ENCODE measurements at places on chromosomes 6 and 20. TPM values are rescaled to one million over a fixed set of nuclear protein-coding genes. Genes with fewer than 3 reads are reported as not detected.
A peak's percentile ranks its signal among the peaks of the same experiment; 100 is the strongest.

The PRDM1 gene
- 11.1 TPM for total RNA-seq

The ABHD16B gene
- total RNA-seq: not detected

The MARCKS gene
- 118 TPM for total RNA-seq

DNA sequence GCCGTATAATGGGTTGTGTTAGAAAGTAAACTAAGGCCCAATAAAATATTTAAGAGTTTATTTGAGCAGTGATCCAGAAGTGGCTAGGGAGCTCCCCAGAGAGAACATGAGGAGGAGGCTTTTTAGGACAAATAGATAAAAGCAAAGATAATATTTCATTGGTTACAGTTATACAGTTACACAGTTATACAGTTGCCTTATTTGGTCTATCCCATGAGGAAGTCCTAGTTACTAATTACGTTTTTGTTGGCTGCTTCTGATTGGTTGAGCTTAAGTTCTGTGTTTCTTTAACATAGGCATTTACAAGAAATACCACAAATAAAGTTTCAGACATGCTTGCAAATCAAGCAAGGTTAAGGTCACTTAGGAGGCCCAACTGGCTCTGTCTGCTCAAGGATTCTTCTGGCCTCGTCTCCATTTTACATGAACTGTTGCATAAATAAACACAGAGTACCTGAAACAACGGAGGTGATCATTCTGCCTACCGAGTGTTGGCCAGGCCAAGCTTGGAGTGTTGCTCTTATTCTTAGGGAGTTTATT is 7.0 kb downstream of the UBD start:
- H3K4me3 ChIP-seq: peak overlapping the region; percentile 37
- no peak overlapping the region for H3K27ac ChIP-seq
- H3K36me3 ChIP-seq: no peaks in the 10 kb centered on the region
- peaks cover 22% of the 10 kb centered on the region for H3K27me3 ChIP-seq
- peaks cover 15% of the 10 kb centered on the region for H3K4me1 ChIP-seq

DNA sequence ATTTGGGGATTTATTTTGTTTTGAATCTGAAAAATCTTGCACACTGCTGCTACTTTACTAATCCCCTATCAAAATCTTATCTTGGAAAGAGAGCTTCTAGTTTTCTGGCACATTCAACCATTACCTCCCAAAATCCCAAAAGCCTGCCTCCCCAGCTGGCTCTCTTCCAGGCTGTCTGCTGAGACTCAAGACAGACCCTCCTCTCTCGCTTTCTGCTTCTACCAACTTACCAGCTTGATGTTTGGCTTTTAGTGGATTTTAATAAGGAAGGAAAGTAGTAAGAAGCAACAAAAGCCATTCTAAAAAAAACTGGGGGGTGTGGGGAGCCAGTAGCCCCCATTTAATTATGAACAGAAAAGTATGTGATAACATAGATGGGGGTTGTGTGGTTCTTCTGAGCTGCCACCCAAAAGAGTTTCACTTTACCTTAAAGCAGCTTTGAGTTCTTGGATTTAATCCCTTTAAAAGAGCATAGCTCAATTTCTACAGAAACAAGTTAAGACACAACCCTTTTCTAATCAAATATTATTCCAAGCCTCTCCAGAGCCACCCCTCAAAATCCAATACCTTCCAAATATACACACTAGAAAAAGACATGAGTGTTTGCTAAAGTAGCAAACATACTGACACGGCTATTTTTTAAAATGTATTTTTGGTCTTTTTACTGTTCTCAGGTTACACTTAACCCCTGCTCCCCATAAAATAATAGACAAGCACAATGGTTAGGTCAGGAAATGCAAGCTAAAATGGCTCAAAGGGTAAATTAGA is 71.7 kb downstream of the ATP9A start:
- H3K36me3 ChIP-seq: peaks cover 9% of the 10 kb centered on the region
- no peaks in the 10 kb centered on the region for H3K27me3 ChIP-seq
- peak overlapping the region; percentile 47 for H3K27ac ChIP-seq
- H3K4me1 ChIP-seq: peaks cover 17% of the 10 kb centered on the region
- no peak overlapping the region for H3K4me3 ChIP-seq

DNA sequence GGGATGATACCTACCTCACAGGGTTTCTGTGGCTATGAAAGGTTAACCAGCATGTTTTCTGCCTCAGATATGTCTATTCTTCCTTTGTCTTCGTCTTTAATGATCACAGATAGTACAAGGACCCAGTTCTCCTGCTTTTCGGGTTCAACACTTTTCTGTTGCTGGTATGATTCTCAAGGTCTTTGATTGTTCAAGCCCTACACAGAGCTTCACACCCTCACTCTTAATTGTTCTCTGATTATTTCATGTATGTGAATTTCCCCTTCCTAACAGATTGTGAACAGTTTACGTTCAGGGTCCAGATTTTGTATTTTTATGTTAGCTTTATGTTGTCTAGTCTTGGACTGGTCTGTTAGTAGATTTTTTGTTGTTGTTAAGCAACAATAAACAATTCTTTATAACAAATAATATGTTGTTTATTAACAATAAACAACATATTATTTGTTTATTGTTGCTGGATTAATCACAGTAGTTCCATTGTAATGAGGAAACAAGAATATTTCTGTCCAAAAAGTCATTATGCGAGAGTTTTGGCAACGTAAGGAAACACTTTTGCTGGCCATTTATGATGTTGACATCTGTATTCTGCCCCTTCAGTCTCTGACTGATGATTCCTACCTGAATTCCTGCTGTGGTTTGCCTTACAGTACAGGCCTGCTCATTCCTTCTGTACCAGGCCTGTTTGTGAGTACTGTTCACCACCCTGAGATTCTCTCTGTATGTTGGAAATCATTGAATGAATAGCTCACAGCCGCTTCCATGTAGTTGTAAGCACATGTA is 27.2 kb upstream of the TULP4 start:
- H3K27me3 ChIP-seq: no peaks in the 10 kb centered on the region
- no peak overlapping the region for H3K4me3 ChIP-seq
- no peak overlapping the region for H3K27ac ChIP-seq
- H3K36me3 ChIP-seq: no peaks in the 10 kb centered on the region
- peaks cover 18% of the 10 kb centered on the region for H3K4me1 ChIP-seq
- DNase-seq: peak; percentile 15

The LPA gene
- total RNA-seq: not detected

The BMP2 gene
- total RNA-seq: 38.9 TPM

- H3K36me3 ChIP-seq: no peaks in the 10 kb centered on the region
- no peak overlapping the region for H3K4me3 ChIP-seq
- no peak for DNase-seq
- no peaks in the 10 kb centered on the region for H3K4me1 ChIP-seq
- H3K27me3 ChIP-seq: no peaks in the 10 kb centered on the region
Observed at GRCh38 chr6:74491844-74492374, 713.9 kb downstream of the COL12A1 start.

- H3K4me1 ChIP-seq: no peaks in the 10 kb centered on the region
- H3K27me3 ChIP-seq: no peaks in the 10 kb centered on the region
- no peak for DNase-seq
- H3K27ac ChIP-seq: no peak overlapping the region
- H3K4me3 ChIP-seq: no peak overlapping the region
Observed at GRCh38 chr6:107179004-107179403, 63.7 kb upstream of the BEND3 start.

DNA sequence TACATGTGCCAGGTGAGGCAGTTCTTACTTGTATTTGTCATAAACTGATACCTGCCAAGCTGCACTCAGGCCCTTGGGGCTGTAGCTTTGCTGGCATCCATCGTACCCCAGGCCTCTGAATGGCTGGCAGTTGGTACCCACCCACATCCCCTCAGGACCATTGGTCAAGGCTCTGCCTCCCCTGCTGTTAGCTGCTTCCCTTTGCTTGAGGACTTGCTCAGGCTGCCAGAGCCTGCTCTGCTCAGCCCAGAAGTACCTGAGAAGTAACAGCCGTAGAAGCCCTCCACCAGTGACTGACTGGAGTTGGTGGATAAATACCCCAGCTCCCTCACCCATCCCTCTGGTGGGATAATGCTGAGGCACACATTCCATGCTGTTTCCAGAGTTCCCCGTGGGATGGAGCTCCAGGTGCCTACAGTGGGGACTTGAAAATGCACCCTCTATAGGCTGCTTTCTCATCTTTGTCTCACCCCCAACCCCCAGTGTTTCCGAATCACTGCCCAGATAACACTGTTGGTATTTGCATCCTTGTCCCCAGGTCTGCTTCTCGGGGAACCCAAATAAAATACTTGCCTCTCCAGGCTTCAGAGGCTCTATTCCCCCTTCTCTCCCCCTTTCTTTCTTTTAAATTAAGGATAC is 7.3 kb downstream of the EBF4 start:
- no peak overlapping the region for H3K27ac ChIP-seq
- no peak for DNase-seq
- H3K36me3 ChIP-seq: no peaks in the 10 kb centered on the region
- H3K4me3 ChIP-seq: no peak overlapping the region

DNA sequence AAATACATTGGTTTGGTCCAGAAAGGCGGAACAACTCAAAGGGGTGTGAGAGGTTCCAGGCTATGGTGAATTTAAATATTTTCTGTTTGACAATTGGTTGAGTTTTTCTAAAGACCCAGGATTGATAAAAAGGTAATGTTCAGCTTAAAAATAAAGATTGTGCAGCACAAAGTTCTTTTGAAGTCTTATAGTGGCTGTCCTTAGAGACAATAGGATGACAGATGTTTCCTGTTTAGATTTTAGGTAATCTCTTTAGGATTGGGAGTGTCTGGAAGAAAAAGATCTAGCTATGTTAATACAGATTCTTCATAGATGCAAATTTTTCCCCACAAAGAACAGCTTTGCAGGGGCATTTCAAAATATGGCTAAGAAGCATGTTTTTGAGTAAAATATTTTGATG is 119.7 kb downstream of the GRIK2 start:
- H3K4me3 ChIP-seq: no peak overlapping the region
- no peaks in the 10 kb centered on the region for H3K4me1 ChIP-seq
- H3K27me3 ChIP-seq: no peaks in the 10 kb centered on the region
- H3K27ac ChIP-seq: no peak overlapping the region

The BCAS1 gene
- total RNA-seq: 1.6 TPM

GRCh38 chr6:108982154-108983113 is 112.2 kb downstream of the SESN1 start:
- no peaks in the 10 kb centered on the region for H3K27me3 ChIP-seq
- no peak overlapping the region for H3K27ac ChIP-seq
- H3K4me1 ChIP-seq: peaks cover 10% of the 10 kb centered on the region
- no peak overlapping the region for H3K4me3 ChIP-seq
- peaks cover 11% of the 10 kb centered on the region for H3K36me3 ChIP-seq

DNA sequence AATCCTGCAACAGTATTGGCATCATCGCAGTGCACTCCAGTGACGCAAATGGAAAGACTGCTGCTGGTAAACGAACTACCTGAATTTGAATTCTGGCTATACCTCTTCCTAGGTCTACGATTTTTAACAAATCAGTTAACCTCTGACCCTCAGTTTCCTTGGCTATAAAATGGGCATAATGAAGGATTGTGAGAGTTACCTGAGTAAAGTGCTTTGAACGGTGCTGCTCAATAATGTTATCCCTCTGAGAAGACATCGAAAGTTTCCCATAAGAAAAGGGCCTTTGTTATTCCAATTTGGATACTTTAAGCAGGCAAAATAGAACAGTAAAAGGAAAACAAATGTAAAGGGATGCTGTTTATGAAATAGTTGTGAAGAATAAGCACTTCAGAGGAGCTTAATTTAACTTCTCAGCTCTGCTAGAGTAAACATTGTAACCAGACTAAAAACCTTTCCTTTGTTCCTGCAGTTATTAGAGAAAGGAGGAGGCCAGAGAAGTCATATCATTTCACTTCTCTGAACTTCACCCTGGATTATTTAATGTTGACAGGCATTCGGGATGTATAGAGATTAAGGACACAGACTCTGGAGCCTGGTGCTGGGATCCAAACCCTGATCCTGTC is 5.8 kb downstream of the SGK1 start:
- H3K36me3 ChIP-seq: no peaks in the 10 kb centered on the region
- H3K27ac ChIP-seq: no peak overlapping the region
- no peak overlapping the region for H3K4me3 ChIP-seq

- no peak for DNase-seq
- no peaks in the 10 kb centered on the region for H3K27me3 ChIP-seq
- H3K36me3 ChIP-seq: no peaks in the 10 kb centered on the region
- no peak overlapping the region for H3K27ac ChIP-seq
- H3K4me1 ChIP-seq: no peaks in the 10 kb centered on the region
Observed at GRCh38 chr6:106764353-106764980, 135.1 kb downstream of the QRSL1 start.

- no peaks in the 10 kb centered on the region for H3K27me3 ChIP-seq
- H3K27ac ChIP-seq: no peak overlapping the region
- H3K36me3 ChIP-seq: no peaks in the 10 kb centered on the region
- H3K4me1 ChIP-seq: no peaks in the 10 kb centered on the region
- H3K4me3 ChIP-seq: no peak overlapping the region
- DNase-seq: no peak
Observed at GRCh38 chr6:19380293-19380692, 456.9 kb upstream of the ID4 start.

- no peaks in the 10 kb centered on the region for H3K36me3 ChIP-seq
- no peak overlapping the region for H3K27ac ChIP-seq
- no peaks in the 10 kb centered on the region for H3K4me1 ChIP-seq
- DNase-seq: no peak
- H3K27me3 ChIP-seq: no peaks in the 10 kb centered on the region
- H3K4me3 ChIP-seq: no peak overlapping the region
Observed at GRCh38 chr6:142627474-142627873, 317.5 kb downstream of the HIVEP2 start.

The EYS gene
- 0.50 TPM for total RNA-seq

- H3K4me3 ChIP-seq: no peak overlapping the region
- H3K4me1 ChIP-seq: peaks cover 8% of the 10 kb centered on the region
- H3K27ac ChIP-seq: peak overlapping the region; percentile 69
Observed at GRCh38 chr6:144265061-144265357, 20.1 kb upstream of the UTRN start.

The GHRH gene
- not detected for total RNA-seq

The C20orf96 gene
- 8.3 TPM for total RNA-seq

The TULP1 gene
- not detected for total RNA-seq

DNA sequence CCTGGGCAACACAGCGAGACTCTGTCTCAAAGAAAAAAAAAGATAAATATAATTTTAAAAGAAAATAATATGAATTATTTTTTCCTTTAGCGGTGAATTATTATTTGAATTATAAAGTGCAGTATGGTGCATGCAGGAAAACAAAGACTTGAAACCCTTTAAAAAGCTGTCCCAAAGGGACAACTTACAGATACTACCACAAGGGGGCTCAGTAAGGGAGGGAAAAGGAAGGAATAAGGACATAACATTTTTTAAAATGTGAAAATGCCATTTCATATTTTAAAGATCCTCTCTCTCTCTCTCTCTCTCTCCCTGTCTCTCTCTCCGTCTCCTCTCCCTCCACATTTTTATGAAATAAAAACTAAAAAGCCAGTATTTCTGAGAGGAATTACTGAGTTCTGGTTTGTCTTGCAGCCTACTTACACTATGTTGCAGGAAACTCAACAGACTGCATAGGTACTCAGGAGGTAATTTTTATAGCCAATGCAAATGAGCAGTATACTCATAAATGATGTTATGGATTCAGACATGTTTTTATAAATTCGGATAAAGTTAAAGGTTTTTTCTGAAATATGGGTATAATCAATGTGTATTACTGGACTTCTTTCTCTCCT is 455.0 kb upstream of the GJE1 start:
- H3K27ac ChIP-seq: no peak overlapping the region
- H3K4me1 ChIP-seq: no peaks in the 10 kb centered on the region
- H3K27me3 ChIP-seq: no peaks in the 10 kb centered on the region

- H3K27ac ChIP-seq: no peak overlapping the region
- peaks cover 11% of the 10 kb centered on the region for H3K4me1 ChIP-seq
- H3K4me3 ChIP-seq: no peak overlapping the region
Observed at GRCh38 chr6:40719671-40720374, 132.7 kb upstream of the LRFN2 start.

GRCh38 chr20:52268184-52268749 is 76.7 kb upstream of the ZFP64 start:
- no peaks in the 10 kb centered on the region for H3K36me3 ChIP-seq
- H3K4me1 ChIP-seq: no peaks in the 10 kb centered on the region
- H3K27me3 ChIP-seq: no peaks in the 10 kb centered on the region
- H3K4me3 ChIP-seq: no peak overlapping the region
- DNase-seq: no peak

The LY6G6D gene
- not detected for total RNA-seq
